Stimulated activated CD4-positive, alpha-beta T cell treated with anti-CD3 and anti-CD28 coated beads, Interleukin-12 subunit alpha, Interleukin-12 subunit beta, amount 100 ng/mL, for 4 hours (primary cell): ENCODE measurements at places on chromosomes 4 and X.
A peak's percentile ranks its signal among the peaks of the same experiment; 100 is the strongest.

- DNase-seq, result peak; percentile 50
Measured at GRCh38 chrX:48938721-48939425, 18.5 kb downstream of the OTUD5 start.

DNA sequence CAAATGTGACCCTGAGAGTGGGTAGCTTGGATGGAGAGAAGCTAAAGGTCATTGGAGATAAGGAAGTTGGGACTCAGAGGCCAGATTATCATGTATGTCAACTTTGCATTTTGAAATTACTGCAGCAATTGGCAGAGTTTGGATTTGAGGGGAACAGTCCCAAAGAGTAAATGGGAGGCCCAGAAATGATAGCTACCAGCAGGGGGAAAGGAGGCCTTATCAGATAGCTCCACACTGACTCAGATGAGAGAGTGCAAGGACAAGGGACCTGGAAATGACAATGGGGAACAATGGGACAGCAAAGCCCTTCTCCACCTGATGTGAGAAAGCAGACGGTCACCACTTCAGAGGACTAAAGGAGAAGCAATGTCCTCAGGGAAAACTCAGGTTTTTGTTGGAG lies 201.5 kb upstream of the JADE1 start:
- no peak for DNase-seq

GRCh38 chrX:155857561-155857960 lies 23.6 kb upstream of the VAMP7 start:
- DNase-seq, result no peak

- DNase-seq, result no peak
Measured at GRCh38 chr4:162117051-162117450, 46.7 kb downstream of the FSTL5 start.

GRCh38 chr4:5361968-5362367 lies 310.7 kb downstream of the STK32B start:
- DNase-seq, result no peak

DNA sequence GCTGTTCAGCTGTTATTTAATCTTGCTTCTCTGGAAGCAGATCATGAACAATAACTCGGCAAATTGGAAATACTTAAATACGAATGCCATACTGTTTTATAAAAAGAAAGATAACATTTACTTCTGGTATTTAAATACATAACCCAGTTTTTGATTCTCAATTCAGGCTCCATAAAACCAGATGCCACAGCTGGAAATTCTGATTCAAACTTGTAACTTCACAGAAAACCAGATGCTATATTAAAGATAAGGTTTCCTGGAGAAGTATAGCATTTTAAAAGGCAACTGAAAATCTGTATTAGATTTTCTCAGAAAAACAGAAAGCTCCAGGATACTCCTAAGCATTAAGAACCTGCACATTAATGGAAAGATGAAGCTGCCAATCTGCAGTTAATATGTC lies 40.2 kb downstream of the STX18 start:
- DNase-seq, result no peak

DNA sequence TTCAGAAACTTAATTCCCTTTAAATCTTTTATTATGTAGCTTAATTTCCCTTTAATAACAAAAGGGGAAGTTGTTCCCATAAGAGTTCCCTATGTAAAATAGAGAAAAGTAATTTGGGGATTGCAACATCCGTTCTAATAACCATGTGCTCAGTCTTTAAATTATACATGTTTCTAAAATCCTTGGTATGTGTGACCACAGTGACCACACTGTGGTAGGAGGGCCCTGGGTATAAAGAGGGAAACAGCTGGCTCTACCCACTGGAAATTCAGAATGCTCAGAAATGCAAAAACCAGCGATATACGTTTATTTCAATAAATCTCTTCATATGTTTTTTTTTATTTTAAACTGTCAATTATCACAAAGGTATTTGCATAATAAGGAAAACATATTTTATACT lies 219.1 kb downstream of the FGF13 start:
- DNase-seq, result no peak

DNA sequence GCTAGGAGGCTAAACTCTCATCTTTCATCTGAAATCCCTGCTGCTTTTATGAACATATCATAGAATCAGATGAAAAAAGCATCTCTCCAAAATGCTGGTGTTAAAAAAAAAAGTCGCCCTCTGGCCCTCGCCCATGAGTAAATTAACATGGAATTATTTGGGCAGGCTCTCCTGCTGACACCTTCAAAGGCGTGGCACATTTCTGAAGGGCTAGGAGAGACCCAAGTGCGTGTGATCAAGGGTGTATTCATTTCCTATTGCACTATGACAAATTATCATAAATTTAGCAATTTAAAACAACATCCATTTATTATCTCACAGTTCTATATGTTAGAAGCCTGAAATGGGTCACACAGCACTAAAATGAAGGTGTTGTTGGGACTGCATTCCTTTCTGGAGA lies 5.1 kb downstream of the ANXA3 start:
- DNase-seq, result no peak

DNA sequence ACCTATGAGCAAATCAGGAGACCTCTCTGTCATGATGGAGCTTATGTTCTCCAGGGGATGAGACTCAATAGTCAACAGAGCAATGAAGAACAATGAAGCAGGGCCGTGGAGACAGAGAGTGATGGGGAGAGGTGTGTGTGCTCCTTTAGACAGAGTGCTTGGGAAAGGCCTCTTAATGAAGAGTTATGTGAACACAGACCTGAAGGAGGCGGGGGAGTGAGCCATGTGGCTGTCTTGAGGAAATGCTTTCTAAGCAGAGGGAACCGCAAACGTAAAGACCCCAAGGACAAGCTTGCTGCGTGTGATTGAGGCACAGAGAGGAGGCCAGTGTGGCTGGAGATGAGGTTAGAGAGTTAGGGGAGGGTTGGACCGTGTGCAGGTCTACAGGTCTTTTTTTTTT lies 53.1 kb downstream of the CHRNA9 start:
- DNase-seq, result no peak

DNA sequence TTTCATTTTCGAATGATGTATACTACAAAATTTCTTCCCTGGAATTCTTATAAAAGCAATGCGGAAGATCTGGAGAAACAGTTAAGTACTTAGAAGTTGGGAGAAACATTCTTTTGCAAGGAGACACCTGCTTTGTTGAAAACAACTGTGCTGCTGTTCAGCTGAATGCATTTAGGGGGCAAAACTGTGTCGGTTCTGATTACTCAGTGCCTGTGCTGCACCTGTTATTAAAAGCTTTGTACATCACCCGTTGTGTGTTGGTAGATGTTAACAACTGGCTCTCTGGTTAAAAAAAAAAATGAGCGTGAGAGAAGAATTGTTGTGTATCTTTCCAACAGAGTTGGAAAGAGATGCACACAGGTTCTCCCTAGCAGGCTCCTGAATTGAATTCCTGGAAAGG lies 184.1 kb upstream of the HHIP start:
- DNase-seq, result no peak

- DNase-seq, result no peak
Measured at GRCh38 chr4:111631215-111631999, 513.8 kb upstream of the FAM241A start.

GRCh38 chrX:1430451-1430850 lies 22.3 kb downstream of the ASMTL start:
- DNase-seq, result no peak

DNA sequence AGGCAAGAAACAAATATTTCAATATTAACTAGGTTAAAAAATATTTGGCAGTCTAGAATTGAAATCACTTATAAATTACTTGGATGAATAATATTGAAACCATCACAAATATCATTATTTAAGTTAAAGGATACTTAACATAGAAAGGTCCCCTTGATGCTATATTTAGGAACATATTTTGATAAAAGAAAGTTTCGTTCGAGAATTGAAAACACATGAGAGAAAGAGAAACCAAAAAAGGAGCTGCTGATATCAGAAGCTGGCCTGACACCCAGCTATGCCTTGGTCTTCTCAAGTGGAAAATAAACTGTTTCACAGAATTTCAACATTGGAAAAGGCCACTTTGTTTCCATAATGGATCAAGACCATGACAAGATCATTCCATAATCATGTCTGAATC lies 762.4 kb downstream of the DMD start:
- no peak for DNase-seq

DNA sequence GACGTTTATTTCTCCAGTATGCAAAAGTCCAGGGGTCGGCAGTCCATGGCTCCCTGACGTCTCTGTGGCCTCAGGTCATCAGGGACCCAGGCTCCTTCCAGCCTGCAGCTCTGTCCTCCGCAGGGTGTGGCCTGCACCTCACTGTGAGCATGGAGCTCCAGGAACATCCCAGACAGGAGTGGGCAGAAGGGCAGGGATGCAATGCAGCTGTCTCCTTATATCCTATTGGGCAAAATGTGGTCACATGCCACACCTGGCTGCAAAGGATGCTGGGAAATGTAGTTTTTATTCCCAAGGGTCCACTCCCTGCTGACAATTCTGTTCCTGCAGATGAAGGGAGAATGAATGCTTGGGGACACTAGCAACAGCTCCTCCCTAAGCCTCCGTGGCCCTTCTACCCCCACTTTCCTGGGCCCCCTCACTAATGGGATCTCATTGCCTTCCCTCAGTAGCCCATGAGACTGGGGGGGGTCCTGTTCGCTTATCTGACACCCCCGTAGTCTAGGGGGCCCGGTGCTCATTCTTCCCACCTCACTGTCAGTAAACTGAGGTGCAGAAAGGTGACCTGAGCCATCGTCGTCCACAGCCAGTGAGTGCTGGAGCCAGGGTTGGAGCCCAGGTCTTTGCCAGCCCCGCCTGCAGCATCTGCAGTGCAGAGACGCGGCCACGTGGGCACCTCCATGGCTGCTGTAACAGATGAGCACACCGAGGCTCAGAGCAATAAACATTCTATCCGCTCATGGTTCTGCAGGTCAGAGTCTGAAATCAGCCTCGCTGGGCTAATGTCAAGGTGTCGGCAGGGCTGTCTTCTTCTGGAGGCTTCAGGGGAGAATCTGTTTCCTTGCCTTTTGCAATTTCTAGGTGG lies 5.9 kb upstream of the GRPEL1 start:
- no peak for DNase-seq

DNA sequence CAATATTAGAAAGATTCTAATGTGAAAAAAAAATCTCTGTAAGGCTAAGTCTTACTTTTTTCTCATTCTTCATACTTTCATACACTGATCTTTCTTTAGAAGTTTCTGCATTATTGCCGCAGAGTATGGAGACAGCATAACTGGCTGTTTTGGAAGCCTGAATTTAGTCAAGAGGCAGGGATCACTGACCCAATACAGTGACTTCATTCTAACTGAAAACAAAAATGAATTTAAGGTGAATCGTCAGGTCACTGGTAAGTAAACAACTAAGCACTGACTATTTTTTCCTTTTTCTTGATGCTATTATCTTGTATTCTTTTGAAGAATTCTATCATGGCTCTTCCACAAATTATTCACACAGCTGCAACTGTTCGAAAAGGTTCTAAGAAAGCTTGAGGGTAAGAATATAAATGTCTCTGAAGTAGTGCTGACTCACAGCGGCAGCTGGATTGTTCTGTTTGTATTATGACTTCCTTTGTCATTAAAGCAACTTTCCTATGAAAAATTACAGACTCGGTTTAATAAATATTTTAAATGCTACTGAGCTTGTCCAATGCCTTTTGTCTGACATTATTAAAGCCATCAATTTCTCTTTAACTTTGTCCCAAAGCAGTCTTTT lies 609.3 kb downstream of the FSTL5 start:
- DNase-seq, result no peak

DNA sequence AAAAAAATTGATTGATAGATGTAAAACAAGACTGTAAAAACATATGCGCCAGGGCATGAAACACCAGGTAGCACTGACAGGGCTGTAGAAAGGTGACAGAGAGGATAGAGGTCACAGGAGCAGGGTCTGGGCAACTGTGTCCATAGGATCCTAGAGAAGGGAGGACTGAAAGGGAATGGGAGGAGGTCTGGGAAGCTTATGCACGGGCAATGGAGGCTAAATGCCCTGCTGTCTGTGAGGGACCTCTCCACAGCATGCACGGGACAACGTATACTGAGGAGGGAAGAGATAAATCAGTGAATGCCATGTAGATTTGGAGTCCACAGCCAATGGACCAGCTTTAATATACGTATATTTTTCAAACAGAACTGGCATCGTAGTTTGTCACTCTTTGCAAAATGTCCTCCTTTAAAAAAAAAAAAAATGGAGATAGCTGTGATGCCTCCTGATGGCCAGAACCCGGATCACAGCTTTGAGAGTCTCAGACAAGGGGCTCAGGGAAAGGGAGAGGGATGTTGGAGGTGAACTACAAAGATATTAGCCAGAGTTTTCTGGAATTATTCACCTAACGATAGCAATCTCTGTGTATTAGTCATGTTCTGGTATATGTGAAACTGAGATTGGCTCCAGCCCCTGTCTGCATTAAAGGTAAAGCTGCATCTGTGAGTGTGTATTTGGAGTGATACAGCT lies 16.0 kb downstream of the RAB40A start:
- no peak for DNase-seq

DNA sequence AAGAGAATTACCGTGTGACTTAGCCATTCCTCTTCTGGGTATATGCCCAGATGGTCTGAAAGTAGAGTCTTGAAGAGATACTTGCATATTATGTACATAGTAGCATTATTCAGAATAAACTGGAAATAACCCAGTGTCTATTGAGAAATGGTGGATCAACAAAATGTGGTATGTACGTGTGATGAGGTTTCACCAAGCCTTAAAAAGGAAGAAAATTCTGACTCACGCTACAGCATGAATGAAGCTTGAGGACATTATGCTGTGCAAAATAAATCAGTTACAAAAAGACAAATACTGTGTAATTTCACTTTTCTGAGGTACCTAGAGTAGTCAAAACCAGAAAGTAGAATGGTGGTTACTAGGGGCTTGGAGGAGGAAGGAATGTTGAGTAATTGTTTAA lies 37.3 kb downstream of the GBA3 start:
- DNase-seq, result no peak

DNA sequence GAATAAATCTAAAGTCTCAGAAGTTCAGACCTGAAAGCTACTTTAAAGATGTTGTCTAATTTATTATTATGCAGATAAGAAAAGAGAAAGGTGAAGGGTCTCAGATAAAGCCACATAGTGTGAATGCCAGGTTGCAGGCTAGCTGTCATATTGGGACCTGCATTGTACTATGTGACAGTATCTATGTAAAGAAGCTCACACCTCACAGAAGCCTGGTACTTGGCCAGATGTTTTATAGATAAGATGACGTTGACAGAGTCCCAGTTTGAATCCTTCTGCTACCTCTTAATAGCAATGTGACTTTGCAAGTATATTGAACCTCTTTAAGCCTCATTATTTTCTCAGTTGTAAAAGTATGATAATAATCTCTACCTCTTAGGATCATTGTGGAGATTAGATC lies 227.0 kb downstream of the SPRY1 start:
- no peak for DNase-seq

GRCh38 chr4:78379991-78380729 lies 171.4 kb upstream of the ANXA3 start:
- DNase-seq, result no peak

DNA sequence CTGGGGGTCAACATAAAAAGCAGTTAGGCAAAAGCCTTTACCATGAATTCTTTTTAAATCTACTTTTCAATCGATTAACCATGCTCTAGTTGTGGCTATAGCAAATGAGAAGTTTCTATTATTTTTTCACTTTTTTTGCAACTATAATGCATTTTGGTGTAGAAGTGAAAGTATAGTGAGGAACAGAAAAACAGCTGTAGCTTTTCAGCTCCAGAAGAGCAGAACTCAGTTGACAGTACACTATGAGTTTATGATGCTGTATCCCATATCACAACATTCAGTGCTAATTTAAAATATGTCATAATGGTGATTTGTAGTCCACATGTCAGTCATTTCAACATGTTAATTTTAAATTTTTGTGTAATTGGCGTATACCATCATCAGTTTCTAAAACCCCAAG lies 8.7 kb upstream of the MUC7 start:
- DNase-seq, result no peak

- no peak for DNase-seq
Measured at GRCh38 chrX:33183361-33183760, 28.0 kb downstream of the DMD start.

- no peak for DNase-seq
Measured at GRCh38 chr4:622071-622995, 3.0 kb upstream of the PDE6B start.
